ENCODE measurements at places on chromosomes 6 and 20. TPM values are rescaled to one million over a fixed set of nuclear protein-coding genes. Genes with fewer than 3 reads are reported as not detected.

DNA sequence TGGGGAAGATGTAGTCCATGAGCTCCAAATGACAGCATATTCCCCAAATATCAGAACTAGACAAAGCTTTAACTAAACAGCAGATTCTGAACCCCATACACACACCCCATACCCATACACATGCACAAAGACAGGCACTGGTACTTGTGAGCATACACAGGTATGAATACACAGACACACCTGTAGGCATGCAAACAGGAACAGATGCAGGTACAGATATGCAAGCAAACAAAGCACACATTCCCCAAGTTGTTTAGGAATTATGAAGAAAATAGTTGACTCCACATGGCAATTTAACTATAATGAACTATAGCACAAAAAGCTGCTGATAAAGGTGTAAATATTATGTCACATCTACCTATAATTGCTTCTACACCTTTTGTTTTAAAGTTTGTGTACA is 16.7 kb downstream of the GOPC start:
- no peak for DNase-seq

GRCh38 chr6:21767891-21768648 is 174.5 kb downstream of the SOX4 start:
- DNase-seq, result no peak

Gene C6orf141
- total RNA-seq, result 6.0 TPM

Gene CST5
- total RNA-seq, result not detected

Gene PAX1
- total RNA-seq, result not detected

Gene PLG
- not detected for total RNA-seq
